ENCODE measurements at places on chromosomes 5 and 9.

DNA sequence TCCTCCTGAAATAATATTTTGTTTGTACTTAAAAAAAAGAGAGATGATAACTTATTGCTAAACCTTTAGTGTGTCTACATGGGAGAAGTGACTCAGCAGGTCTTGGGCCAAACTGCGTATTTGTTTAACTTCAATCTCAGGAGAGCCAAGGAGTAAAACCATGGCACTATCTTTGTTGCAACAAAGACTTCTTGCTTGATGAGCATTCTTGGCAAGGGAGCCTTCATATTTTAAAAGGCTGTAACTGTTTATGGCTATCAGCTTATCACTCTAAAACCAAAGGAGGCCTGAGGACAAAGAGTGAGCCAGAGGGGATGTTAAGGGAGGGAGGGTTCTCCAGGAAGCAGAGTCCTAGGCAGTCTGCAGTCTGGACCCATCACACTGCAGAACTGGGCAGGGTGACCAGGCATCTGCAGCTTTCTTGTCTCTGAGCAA is 216.2 kb upstream of the S1PR3 start:
- peak; percentile 96 for DNase-seq

- no peak for DNase-seq
Measured at GRCh38 chr5:158786390-158786789, 313.3 kb downstream of the EBF1 start.

- no peak for DNase-seq
Measured at GRCh38 chr9:130498298-130498917, 53.6 kb downstream of the ASS1 start.

DNA sequence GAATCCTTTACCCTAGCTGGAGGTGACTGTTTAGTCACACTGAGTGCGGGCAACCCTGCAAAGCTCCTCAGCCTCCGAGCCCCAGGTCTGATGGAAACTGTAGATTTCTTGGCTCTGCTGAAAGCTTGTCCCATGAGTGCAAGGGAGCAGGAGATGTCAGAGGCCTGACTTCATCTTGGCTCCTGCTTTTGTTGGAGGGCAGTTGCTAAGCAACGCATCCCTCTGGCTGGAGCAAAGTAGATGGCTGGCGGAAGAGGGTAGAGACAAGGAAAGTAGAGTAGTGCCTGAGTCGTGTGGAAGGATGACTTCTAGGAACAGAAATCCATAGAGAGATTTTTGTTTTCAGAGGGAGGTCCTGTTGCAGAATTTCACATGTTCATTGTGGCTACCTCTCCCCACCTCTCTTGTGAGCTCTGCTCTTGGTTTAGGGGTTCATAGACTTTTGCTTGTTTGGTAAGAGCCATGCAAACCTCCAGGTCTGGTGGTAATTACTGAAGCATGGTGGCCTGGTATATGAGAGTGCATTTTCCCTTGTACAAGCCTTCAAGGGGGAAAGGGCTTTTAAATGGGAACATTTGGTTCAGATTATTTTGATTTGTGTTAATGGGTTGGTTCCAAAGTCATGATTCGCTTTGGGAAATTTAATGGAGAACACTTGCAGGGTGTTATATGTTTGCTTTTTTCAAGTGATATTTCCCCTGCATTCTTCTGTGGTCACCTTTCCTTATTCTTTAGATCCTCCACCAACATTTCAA is 71.5 kb downstream of the ARHGAP26 start:
- DNase-seq = no peak

DNA sequence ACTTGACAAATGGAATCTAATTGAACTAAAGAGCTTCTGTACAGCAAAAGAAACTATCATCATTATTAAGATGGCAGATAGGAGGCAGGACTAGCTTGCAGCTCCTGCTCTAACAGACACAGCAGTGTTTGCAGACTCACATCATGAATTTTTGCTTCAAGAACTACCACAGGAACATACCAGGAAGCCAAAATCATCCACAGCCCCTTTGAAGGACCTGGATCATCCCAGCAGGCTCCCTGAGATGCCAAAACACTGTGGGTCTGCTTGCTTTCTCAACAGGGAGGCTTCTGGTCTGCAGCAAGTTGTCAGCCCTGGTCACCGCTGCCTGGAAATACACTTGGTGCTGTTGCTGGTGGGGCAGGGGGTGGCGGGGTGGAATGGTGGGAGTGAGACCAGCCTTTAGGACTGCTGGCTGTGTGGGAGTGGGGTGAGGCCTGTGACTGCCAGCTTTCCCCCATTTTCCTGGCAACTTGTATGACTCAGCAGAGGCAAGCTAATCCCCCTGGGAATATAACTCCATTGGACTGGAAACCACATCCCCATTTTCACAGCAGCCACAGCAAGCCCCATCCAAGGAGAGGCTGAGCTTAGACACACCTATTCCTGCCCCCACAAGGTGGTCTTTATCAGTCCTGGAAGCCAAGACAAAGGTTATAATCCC is 533.8 kb upstream of the CYLC2 start:
- no peak for DNase-seq

- DNase-seq = no peak
Measured at GRCh38 chr5:167968837-167969236, 322.6 kb upstream of the WWC1 start.

DNA sequence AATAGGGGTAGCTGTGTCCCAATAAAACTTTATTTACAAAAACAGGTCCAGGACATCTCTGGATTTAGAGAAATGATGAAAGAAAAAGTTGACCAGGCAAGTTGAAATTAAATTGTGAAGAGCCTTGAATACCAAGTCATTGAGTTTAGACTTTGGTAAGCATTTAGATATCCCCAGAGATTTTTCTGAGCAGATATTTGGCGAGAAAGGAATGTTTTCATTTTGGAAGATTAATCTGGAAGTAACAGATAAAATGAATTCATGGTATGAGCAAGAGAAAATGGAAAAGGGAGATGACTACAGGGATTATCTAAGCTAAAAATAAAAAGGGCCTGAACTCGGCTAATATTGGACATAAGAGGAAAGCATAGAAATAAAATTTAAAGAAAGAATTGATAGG is 157.6 kb downstream of the ACTL7B start:
- no peak for DNase-seq

GRCh38 chr5:54821445-54822323 is 163.7 kb downstream of the ESM1 start:
- no peak for DNase-seq

DNA sequence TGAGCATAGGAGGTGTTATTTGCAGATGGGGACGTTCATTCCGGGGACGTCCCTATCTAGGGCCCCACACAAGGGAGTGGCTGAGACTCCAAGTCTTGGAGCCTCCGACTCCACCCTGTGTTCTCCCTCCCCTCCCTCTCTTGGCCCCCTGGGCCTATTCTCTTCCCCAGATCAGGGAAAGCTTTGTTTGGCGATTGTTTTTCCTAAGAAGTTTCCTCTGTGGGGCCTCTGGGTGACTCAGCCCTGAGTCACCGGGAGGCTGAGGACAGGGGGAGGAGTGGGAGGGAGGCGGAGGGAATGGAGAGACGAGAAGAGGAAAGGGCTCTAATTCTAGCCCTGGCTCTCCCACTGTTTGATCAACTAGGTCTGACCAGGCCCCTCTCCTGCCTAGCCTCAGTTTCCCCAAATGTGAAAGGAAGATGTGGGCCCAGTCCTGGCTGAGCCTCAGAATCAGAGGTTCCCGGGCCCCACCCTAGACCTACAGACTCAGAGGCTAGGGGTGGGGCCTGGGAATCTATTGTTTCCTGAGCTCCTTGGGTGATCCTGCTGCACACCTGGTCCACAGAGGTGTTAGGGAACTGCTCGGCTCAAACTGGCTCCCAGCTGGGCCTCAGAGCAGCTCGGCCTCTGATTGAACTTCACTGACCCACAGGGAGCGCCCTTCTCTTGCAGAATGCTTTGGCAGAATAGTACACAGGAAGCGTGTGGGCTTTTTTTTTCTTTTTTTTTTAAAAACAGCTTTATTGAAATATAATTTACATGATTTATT is 19.2 kb downstream of the GSN start:
- peak; percentile 85 for DNase-seq

- no peak for DNase-seq
Measured at GRCh38 chr9:91945277-91946085, 4.5 kb downstream of the ROR2 start.

GRCh38 chr5:79547429-79547822 is 33.5 kb upstream of the HOMER1 start:
- DNase-seq = no peak

DNA sequence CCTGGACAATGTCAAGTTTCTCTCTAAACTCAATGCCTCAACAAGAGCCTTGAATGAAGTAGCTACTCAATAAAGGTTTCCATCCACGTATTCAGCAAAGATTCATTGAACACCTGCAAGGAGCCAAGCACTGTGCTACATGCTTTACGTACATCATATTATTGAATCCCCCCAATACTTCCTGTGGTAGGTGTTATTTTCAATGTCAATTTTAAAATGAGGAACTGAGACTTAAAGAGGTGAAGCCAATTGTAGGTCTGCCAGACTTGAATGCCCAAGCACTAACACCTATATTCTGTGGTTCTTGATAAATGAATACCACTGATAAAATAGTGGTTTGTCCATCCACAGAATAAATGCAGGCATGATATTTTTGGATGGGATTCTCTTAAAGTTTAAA is 162.3 kb downstream of the DRD1 start:
- DNase-seq = no peak

DNA sequence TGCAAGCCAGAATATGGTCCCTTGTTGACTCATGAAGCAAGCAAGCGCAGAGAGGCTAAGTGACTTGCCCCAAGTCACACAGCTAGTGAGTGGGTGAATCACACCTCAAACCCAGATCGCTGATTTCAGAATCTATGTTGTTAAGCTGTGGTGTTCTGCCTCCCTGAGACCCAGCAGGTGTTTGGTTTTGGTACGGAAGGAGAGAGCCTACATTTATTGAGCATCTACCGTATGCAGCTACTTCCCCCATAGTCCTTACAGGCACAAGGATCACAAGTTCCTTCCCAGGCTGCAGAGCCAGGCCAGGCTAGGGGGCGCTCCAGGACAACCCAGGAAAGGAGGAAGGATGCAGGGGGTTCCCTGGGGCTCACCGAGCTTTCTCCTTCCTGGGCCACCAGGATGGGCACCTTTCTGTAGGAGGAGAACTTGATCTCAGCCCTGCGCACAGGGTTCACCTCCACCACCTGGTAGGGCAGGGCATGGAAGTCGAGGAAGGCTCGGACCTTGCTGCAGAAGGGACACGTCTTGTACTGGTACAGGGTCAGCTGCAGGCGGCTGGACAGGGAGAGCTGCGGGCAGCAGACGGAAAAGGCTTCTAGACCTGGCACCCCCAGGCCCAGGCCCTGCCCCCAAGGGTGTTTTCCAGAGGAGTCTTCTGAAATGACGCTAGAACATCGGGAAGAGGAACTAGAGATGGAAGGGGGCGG is 2.5 kb downstream of the PTGES2 start:
- DNase-seq = peak; percentile 17

GRCh38 chr5:111580956-111581355 is 68.6 kb upstream of the STARD4 start:
- DNase-seq = no peak

DNA sequence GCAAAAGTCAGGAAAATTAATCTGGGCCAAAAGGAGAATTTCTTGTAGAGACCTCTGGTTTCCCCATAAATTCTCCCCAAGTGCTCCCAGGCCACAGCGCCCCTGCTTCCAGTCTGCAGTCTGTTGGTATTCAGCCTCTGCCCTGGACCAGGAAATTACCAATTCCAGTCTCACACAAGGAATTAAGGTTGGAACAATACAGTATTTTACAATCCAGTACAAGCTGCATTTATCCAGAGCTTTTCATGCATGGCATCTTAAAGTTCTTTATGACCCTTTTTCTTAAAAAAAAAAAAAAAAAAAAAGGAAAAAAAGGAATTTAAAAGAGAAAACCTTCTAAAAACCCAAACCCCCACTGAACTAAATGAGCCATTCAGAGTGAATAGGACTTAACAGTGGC is 139.6 kb upstream of the RANBP3L start:
- no peak for DNase-seq

- DNase-seq = no peak
Measured at GRCh38 chr9:23754551-23754950, 71.5 kb downstream of the ELAVL2 start.

GRCh38 chr5:24691074-24691473 is 46.3 kb upstream of the CDH10 start:
- no peak for DNase-seq

GRCh38 chr5:177454397-177455035 is 7.9 kb downstream of the PRR7 start:
- no peak for DNase-seq

DNA sequence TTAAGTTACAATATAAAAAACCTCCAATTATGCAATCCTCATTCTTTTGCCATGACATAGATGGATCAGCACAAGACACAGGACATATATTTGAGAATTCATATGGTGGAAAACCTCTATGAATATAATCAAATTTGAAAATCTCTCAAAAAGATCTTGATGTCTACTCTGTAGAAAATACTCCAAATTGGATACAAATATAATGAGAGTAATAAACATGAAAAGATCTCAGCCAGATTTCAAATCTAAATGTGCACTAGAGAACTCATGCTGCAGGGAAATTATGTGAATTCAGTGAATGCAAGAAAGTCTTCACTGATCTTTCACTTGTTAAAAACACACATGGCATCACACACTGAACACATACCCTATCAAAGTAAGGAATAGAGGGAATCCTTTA is 13.8 kb downstream of the PCDHB15 start:
- no peak for DNase-seq

DNA sequence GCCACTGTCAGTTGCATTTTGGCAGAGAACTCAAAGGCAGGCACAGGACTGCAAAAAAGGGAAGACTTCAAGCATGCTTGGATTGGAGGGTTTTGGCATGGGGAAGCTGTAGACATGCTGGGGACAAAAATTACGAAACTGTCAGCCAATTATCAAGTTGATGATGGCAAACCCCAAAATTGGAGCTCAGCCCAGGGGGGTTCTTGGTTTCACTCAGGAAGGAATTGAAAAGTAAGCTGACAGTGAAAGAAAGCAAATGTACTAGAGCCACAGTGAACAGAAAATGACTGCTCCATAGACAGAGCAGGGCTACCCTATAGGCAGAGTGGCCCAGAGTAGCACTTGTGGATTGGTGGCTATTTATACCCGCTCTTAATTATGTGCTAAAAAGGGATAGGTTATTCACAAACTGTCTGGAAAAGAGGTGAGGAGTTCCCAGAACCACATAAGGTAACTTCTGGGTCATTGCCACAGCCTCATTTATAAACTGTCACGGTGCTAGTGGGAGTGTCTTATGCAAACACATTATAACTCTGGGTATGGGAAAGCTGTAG is 14.6 kb upstream of the CFAP95 start:
- DNase-seq = no peak

- DNase-seq = no peak
Measured at GRCh38 chr5:68329554-68330255, 114.1 kb downstream of the PIK3R1 start.

- DNase-seq = no peak
Measured at GRCh38 chr9:125784286-125785049, 37.3 kb downstream of the PBX3 start.

DNA sequence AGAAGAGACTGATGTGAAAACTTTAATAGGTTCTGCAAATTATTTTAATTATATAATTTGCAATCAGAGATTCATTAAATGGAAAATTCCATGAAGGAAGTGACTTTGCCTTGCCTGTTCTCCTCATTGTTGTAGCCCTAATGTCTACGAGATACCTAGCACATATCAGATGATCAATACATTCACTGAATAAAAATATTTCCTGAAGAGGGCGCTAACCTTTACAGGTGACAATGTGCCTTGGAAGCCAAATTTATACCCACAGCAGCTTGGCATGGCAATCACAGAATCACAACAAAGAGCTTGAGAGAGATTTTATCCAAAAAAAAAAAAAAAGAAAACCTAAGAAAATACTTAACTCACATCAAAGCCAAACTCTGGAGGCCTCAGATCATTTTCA is 17.4 kb downstream of the HAUS6 start:
- no peak for DNase-seq
